NCI-H1694 (cell line): ENCODE measurements at places on chromosomes 4 and X.

GRCh38 chr4:12071316-12071715, 642.6 kb upstream of the HS3ST1 start:
- DNase-seq = no peak

DNA sequence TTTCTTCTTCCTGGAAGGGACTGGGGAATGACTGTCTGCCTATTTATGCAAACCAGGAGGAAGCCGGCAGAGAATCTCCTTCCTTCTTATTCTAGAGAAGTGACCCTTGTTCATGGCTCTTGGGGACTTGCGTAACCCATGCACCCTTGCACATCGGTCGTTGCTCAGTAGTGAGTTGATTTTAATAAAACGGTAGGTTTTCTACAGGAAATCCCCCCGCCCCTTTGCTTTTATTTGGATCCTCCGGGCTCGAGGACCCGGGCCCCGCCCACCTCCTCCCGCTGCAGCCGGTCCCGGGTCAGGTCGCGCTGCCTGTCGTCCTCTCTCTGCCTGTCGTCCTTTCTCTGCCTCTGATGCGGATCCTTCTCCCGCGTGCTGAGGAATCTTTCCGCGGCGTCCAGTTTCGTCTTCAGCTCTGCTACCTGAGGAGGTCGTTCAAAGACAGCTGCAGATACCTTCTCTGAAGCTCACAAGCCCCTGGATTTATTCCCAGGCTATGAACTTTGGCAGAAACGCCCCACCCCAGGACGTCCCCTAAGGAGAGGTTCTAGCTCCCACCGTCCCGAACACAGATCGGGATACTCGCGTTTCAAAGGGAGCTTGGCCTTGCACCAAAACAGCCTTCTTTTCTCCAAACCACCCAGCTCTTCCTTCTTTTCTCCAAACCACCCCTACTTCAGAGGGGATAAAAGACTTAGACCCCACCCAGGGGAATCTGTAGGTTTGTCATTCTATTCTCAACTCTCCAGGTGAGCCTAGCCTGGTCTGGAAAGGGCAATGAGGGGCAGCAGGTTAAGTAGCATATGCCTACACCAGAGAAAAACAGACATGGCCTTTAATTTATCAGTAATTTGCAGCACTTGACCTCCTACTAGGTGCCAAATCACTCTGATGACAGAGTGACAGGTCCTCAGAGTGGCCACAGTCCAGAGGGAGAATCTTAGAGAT, 7.0 kb downstream of the TNIP3 start:
- no peak for DNase-seq

- DNase-seq = no peak
Measured at GRCh38 chrX:12360986-12361598, 222.8 kb downstream of the FRMPD4 start.

GRCh38 chr4:86019906-86020305, 339.9 kb downstream of the MAPK10 start:
- no peak for DNase-seq

DNA sequence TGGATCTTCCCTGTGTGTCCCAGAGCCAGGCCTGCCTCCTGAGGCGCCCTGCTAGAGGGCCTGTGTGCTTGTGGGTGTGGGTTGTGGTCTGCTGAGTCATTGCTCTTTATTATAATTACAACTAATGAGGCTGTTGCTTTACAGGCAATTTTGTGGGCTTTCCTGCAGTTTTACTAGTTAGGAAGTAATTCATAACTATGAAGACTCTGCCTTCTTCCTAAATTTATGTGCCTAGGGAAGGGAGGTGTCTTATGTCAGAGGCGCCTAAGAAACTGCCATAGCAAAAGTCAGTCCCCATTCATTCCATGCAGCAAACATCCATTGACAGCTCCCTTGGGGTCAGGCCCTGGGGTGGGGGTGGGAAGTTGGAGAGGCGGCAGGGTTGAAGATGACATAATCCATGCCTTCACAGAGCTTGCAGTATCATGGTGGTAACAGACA, 359.2 kb downstream of the IDS start:
- no peak for DNase-seq

DNA sequence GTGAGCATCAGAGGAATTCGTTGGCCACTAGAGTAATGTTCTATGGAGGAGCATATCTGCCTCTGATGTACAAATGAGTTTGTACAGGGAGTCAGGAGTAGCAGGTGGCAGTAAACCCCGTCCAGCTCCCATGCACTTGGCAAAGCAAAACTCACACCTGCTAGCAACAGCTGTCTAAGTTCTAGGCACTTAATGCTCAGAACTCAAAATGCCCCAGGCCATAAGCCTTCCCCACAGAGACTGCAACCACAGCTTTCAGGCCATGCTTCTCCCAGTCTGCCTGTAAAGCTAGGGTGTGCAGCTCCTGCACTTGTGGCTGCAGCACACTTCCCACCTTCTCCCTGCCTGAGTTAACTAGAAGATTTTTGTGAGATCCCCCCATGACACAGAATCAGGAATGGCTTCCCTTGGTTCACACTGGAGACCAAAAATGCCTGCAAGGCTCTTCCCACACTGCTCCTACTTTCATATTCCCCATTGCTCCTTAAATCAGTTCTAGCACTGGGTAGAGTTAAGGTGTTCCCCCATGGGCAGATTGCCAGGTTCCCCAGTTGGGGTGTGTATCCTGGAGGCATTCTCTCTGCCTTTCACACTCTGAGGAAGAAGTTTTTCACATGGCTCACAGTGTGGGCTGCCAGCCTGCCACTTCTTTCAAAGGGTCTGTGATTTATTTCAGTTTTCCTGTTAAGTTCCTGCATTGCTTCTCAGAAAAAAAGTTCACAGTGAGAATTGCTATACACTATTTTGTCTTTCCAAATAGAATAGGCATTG, 189.9 kb downstream of the STPG2 start:
- no peak for DNase-seq

DNA sequence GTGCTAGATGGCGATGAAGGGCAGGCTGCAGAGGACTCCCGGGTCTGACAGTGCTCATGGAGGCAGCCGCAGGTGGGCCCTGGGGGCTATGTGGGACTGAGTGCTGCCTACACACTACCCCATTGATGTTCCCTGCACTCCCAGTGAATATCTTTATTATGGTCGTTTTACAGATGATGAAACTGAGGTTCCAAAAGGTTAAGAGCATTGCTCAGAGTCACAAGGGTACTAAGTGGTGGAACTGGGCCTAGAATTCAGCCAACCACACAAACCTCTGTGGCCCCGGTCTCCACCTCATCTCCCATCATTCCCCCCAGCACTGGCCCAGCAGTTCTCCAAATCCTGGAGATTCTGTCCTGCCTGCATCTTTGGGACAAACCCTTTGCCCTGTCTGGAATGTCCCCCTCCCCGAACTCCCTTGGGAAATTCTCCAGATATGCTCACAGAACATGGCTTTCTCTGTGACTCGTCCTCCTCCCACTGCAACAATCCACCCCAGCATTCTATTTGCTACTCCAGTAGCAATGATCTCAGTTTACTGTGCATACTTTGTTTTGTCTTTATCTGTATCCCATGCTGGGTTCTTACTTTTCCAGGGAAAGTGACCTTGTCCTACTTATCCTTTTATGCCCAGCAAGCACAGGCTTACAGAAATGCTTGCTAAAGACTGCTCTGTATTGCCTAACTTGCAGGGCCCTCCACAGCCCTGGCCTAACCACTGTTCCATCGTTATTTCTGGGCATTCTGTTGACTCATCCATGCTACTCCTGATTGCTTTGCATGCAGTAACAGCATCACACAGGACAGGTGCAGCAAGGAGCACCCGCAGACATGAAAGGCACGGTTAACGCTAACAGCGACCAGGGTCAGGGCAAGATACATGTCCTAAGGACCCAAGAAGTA, 14.0 kb downstream of the PNMA6F start:
- DNase-seq = no peak

DNA sequence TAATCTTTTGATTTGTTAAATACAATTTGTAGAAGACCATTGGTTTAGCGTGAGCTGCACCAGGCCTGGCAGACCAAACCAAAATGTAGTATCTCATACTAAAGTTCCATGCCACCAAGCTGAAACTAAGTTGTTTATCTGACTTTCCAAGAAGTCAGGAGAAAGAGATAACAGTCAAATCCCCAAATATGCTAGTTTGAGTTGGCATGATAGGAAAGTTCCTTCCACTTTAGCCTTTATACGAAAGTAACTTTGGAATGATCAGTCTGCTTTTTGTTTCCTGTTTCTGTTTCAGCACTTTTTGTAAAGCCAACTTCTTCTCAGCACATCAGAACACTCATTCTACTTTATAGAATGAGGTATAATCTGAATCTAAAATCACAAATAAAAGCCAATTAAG, 449.2 kb downstream of the GRXCR1 start:
- no peak for DNase-seq

- no peak for DNase-seq
Measured at GRCh38 chr4:139609647-139610046, 53.6 kb upstream of the SETD7 start.
